ENCODE measurements at places on chromosomes 13 and 19.
A peak's percentile ranks its signal among the peaks of the same experiment; 100 is the strongest.

GRCh38 chr19:18669524-18669817, 14.0 kb upstream of the CRTC1 start:
- no peak for DNase-seq
- no peaks in the 10 kb centered on the region for H3K4me1 ChIP-seq
- H3K27me3 ChIP-seq = no peaks in the 10 kb centered on the region
- no peaks in the 10 kb centered on the region for H3K36me3 ChIP-seq

DNA sequence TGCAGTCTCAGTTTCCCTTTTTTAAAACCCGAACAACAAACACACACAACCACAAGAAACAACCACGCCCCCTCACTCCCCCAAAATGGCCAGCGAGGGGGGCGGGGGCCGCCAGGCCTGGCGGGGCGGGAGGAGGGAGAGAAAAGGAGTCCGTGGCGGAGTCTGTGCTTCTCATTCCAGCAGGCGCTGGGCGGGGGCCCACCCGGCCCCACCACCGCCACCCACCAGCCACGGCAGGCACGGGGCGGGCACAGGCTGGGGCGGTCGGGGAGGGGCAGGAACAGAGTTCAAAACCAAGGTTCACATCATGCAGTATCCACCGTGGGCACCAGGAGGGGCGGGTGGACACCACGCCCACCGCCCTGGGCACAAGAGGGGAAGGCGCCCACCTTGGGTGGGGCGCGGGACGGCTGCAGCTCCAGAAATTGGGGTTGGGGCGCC, 12.9 kb downstream of the DPF1 start:
- peaks cover 5% of the 10 kb centered on the region for H3K36me3 ChIP-seq
- peaks cover 48% of the 10 kb centered on the region for H3K27me3 ChIP-seq
- peak overlapping the region; percentile 25 for H3K4me3 ChIP-seq

- H3K4me1 ChIP-seq = no peaks in the 10 kb centered on the region
- no peaks in the 10 kb centered on the region for H3K27me3 ChIP-seq
- no peak overlapping the region for H3K27ac ChIP-seq
- no peak for DNase-seq
Observed at GRCh38 chr13:35839806-35840205, 291.4 kb downstream of the DCLK1 start.

DNA sequence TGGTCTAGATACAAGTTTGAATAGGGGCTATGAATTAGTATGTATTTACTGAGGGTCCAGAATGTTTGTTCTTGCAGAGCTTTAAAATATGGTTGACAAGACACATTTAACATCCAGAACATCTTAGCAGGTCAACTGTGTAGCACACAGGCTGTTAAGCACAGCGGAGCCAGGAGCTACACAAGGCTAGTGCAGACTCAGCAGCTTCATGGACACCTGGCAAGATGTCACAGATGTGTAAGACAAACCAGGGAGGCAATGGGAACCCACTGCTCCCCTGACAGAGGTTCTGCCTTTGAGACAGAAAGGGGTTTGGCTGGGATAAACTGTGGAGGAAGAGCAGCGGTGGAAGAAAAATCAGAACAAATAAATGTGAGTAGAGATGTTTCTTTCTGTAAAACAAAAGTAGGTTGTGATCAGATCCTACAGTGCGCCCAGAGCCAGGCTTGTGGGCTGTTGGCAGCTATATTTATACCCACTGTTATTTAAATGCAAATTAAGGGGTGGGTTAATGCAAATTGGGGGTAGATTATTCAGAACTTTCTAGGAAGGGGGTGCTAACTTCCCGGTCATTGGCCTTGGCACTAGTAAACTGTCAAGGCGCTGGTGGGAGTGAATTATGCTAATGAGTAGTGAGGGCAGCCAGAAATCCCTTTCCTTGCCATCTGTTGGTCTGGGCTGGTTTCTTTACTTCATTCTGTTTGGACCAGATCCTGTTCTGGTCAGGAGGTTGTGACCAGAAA, 33.0 kb downstream of the MIPEP start:
- no peak overlapping the region for H3K27ac ChIP-seq
- H3K4me1 ChIP-seq = peaks cover 7% of the 10 kb centered on the region

GRCh38 chr13:48233046-48233888, at the start of gene ITM2B:
ITM2B (plus strand) TSS chr13:48233206; CDS start chr13:48233361, 155 bp downstream.
- H3K27me3 ChIP-seq = no peaks in the 10 kb centered on the region
- peak; percentile 69 for DNase-seq
- H3K4me3 ChIP-seq = peak within 1 kb of the TSS; percentile 85
- peaks cover 57% of the 10 kb centered on the region for H3K4me1 ChIP-seq
- peaks cover 4% of the 10 kb centered on the region for H3K36me3 ChIP-seq
- peak within 1 kb of the TSS; percentile 97 for H3K27ac ChIP-seq

- H3K27me3 ChIP-seq = peaks cover 54% of the 10 kb centered on the region
- peaks cover 28% of the 10 kb centered on the region for H3K4me1 ChIP-seq
- no peak for DNase-seq
- no peak overlapping the region for H3K27ac ChIP-seq
- no peaks in the 10 kb centered on the region for H3K36me3 ChIP-seq
Observed at GRCh38 chr19:13020002-13020414, 24.7 kb downstream of the NFIX start.

- H3K27me3 ChIP-seq = peaks cover 43% of the 10 kb centered on the region
- no peak overlapping the region for H3K27ac ChIP-seq
Observed at GRCh38 chr19:5481957-5482356, 26.7 kb downstream of the ZNRF4 start.

- H3K4me1 ChIP-seq = no peaks in the 10 kb centered on the region
- no peak overlapping the region for H3K27ac ChIP-seq
- peaks cover 23% of the 10 kb centered on the region for H3K36me3 ChIP-seq
- no peaks in the 10 kb centered on the region for H3K27me3 ChIP-seq
- no peak overlapping the region for H3K4me3 ChIP-seq
- no peak for DNase-seq
Observed at GRCh38 chr19:27736225-27736624, 1476.7 kb downstream of the UQCRFS1 start.

GRCh38 chr13:96925916-96926628, 68.2 kb downstream of the OXGR1 start:
- H3K4me3 ChIP-seq = no peak overlapping the region
- DNase-seq = no peak
- no peaks in the 10 kb centered on the region for H3K4me1 ChIP-seq
- H3K27ac ChIP-seq = no peak overlapping the region
- H3K36me3 ChIP-seq = peaks cover 2% of the 10 kb centered on the region

GRCh38 chr13:23570099-23570920, at the start of gene TNFRSF19:
TNFRSF19 (plus strand) TSS chr13:23570412; CDS start chr13:23590184, 19,772 bp downstream.
- no peak within 1 kb of the TSS for H3K4me3 ChIP-seq
- no peaks in the 10 kb centered on the region for H3K36me3 ChIP-seq
- peaks cover 40% of the 10 kb centered on the region for H3K27me3 ChIP-seq
- no peak within 1 kb of the TSS for H3K27ac ChIP-seq
- DNase-seq = no peak

- no peaks in the 10 kb centered on the region for H3K36me3 ChIP-seq
- no peaks in the 10 kb centered on the region for H3K27me3 ChIP-seq
- DNase-seq = no peak
- no peaks in the 10 kb centered on the region for H3K4me1 ChIP-seq
- H3K4me3 ChIP-seq = no peak overlapping the region
- H3K27ac ChIP-seq = no peak overlapping the region
Observed at GRCh38 chr13:83940742-83941141, 58.5 kb upstream of the SLITRK1 start.

- no peaks in the 10 kb centered on the region for H3K36me3 ChIP-seq
- H3K4me1 ChIP-seq = no peaks in the 10 kb centered on the region
- no peaks in the 10 kb centered on the region for H3K27me3 ChIP-seq
- no peak overlapping the region for H3K4me3 ChIP-seq
- DNase-seq = no peak
- H3K27ac ChIP-seq = no peak overlapping the region
Observed at GRCh38 chr13:107035186-107035585, 467.2 kb upstream of the ARGLU1 start.

GRCh38 chr19:39708594-39708993, 4.3 kb downstream of the LGALS14 start:
- peaks cover 53% of the 10 kb centered on the region for H3K4me1 ChIP-seq
- peaks cover 6% of the 10 kb centered on the region for H3K27me3 ChIP-seq
- H3K36me3 ChIP-seq = peaks cover 7% of the 10 kb centered on the region
- no peak overlapping the region for H3K27ac ChIP-seq
- no peak for DNase-seq

DNA sequence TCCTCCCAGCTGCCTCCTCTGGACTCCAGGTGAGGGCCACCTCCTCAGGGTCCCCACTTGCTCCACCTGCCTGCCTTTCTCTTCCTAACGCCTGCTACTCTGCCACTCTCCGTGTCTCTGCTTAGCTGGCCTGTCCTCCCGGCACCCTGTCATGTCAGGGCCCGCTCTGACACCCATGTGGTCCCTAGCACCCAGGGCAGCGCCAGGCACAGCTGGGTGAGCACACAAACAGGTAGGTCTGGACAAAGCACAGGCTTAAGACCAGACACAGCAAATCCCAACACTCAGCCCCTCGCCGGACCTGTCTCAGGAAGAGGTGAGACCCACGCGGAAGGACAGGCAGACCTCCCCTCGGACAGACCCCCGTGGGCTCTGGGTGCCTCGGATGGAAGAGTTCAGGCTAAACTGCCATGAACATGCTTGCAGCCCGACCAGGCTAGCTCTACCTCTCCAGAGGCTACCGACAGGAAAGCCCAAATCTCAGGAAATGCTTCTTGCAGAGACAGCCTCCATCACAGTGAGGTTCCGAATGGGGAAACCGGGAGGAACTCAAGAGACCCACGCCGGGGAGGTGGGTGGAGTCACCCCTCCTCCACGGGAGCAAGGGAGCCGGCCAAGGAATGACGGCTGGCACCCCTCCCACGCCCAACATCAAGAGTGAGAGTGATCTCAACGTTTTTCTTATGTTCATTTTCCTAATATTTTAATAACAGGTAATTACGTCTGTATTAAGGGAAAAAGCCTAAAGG, 12.5 kb downstream of the ZNF787 start:
- H3K4me1 ChIP-seq = peaks cover 66% of the 10 kb centered on the region
- H3K27me3 ChIP-seq = no peaks in the 10 kb centered on the region
- H3K27ac ChIP-seq = peak overlapping the region; percentile 20
- DNase-seq = no peak
- H3K4me3 ChIP-seq = no peak overlapping the region

- H3K4me1 ChIP-seq = no peaks in the 10 kb centered on the region
- no peaks in the 10 kb centered on the region for H3K27me3 ChIP-seq
- H3K4me3 ChIP-seq = no peak overlapping the region
- no peaks in the 10 kb centered on the region for H3K36me3 ChIP-seq
- no peak for DNase-seq
Observed at GRCh38 chr13:77853703-77854102, 64.9 kb downstream of the EDNRB start.

DNA sequence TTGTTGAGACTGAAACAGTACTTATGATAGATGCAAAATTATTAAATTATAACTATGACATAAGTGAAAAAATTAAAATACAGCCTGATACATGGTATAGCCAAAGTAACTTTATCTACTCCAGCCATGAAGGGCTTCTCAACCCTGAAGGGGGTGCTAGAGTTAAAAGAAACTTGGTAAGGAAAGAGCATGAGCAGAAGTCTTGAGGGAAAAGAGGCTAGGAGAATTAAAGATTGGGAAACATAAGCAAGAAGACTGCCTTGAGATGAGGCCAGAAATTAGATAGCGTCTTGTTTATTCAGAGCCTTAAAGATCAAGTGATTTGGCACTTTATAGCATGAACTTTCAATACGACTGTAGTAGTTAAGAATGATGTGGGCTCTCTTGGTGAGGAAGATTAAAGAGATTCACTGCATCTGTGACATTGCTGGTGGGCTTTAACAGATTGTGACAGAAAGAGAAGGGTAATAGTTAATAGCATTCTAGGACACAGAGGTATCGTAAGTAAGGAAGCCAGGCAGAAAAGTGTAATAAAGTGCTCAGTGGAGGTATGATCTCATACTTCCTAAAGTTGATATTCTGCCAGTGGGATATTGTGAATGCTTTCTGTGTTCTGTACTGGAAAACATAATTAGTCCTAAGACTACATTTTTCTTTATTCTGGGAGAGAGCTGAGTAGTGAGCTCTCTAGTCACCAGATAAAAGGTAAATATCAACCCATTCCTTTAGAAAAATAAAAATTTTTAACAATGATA, 385.4 kb upstream of the PRR20A start:
- H3K4me3 ChIP-seq = no peak overlapping the region
- no peak for DNase-seq
- no peak overlapping the region for H3K27ac ChIP-seq
- no peaks in the 10 kb centered on the region for H3K36me3 ChIP-seq
- no peaks in the 10 kb centered on the region for H3K4me1 ChIP-seq
- H3K27me3 ChIP-seq = no peaks in the 10 kb centered on the region

- no peaks in the 10 kb centered on the region for H3K27me3 ChIP-seq
- no peaks in the 10 kb centered on the region for H3K4me1 ChIP-seq
- no peak overlapping the region for H3K27ac ChIP-seq
- H3K36me3 ChIP-seq = no peaks in the 10 kb centered on the region
- DNase-seq = no peak
Observed at GRCh38 chr13:93180356-93180969, 46.1 kb upstream of the GPC6 start.

GRCh38 chr13:98097749-98098148, 45.1 kb upstream of the FARP1 start:
- no peak overlapping the region for H3K27ac ChIP-seq
- H3K36me3 ChIP-seq = no peaks in the 10 kb centered on the region
- no peak overlapping the region for H3K4me3 ChIP-seq

DNA sequence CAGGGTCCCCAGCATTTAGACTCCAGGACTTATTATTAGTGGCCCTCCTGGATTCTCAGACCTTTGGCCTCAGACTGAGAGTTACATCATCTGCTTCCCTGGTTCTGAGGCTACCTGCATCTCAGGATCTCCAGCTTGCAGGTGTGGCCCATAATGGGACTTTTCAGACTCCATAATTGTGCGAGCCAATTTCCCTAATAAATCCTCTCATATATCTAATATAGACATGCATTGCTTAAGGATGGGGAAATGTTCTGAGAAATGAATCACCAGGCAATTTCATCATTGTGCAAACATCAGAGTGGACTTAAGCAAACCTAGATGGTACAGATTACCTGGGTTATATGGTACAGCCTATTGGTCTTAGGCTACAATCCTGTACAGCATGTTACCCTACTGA, 116.5 kb upstream of the FBXL3 start:
- DNase-seq = no peak
- no peaks in the 10 kb centered on the region for H3K27me3 ChIP-seq
- H3K4me3 ChIP-seq = no peak overlapping the region
- H3K4me1 ChIP-seq = no peaks in the 10 kb centered on the region

DNA sequence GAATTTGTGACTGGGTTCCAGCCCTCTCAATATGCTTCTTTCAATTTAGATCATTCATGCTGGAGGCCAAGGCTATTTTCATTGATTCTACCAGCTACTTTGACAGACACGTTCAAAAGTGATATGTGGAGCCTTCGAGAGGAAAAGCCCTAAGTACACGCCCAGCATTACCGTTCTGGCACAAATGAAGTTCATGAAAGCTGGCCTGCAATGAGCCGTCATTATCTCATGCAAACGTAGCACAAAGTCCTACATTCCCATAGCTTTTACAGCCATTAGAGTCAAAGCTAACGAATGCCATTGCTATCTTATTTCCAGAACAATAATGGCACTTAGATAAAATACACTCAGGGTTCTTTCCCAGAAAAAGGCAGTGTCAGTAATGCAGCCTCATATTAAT, 1237.6 kb downstream of the EFNB2 start:
- H3K4me1 ChIP-seq = no peaks in the 10 kb centered on the region
- no peak overlapping the region for H3K27ac ChIP-seq
- H3K27me3 ChIP-seq = no peaks in the 10 kb centered on the region
- peaks cover 1% of the 10 kb centered on the region for H3K36me3 ChIP-seq
- H3K4me3 ChIP-seq = no peak overlapping the region

- H3K27me3 ChIP-seq = peaks cover 70% of the 10 kb centered on the region
- peak overlapping the region; percentile 89 for H3K4me3 ChIP-seq
- no peak overlapping the region for H3K27ac ChIP-seq
- DNase-seq = peak; percentile 16
Observed at GRCh38 chr13:91399189-91400062, 1.0 kb downstream of the GPC5 start.

GRCh38 chr13:79485014-79485811, 4.3 kb downstream of the NDFIP2 start:
- peak overlapping the region; percentile 100 for H3K4me3 ChIP-seq
- H3K4me1 ChIP-seq = peaks cover 88% of the 10 kb centered on the region
- peak overlapping the region; percentile 83 for H3K27ac ChIP-seq
- no peak for DNase-seq

Data from activated T-cell treated with anti-CD3 and anti-CD28 coated beads, Interleukin-2, amount 50 U/mL, for 72 hours (primary cell).